Hepatocyte (in vitro differentiated cells): ENCODE measurements at places on chromosomes 6 and 20.
A peak's percentile ranks its signal among the peaks of the same experiment; 100 is the strongest.

DNA sequence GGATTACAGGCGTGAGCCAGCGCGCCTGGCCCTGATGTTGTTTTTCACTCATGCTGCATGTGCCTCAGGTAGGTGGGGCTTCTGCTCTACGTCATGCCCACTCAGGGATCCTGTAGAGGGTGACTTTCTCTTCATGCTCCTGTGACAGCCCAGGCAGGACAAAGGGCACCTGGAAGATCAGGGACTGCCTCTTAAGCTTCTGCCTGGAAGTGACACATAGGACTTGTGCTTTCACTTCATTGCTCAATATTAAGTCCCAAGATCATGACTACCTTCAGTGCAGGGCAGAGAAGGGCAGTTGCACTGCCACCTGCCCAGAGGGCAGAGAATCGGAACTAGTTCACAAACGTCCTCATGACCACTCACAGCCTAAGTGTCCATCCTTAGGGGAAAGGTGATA lies 249.5 kb upstream of the SULF2 start:
- no peak overlapping the region for H3K4me3 ChIP-seq
- H3K4me1 ChIP-seq, result no peaks in the 10 kb centered on the region
- peak overlapping the region; percentile 22 for H3K27ac ChIP-seq
- no peaks in the 10 kb centered on the region for H3K27me3 ChIP-seq

DNA sequence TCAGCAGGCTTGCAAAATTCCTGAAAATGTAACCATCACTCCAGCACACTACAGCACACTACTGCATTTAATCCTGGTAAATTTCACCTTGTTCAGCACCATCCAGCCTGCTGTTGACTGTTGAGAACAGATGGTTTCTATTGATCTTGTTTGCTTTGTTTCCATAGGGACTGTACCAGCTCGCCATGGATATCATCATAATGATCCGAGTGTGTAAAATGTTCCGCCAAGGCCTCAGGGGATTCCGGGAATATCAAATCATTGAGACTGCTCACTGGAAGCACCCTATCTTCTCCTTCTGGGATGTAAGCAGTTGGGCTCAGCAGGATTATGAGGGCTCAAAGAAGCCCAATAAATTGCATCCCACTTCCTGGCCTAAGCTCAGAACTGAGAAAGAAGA lies 4.1 kb downstream of the CNBD2 start:
- H3K36me3 ChIP-seq, result no peaks in the 10 kb centered on the region
- peak; percentile 51 for DNase-seq
- H3K4me3 ChIP-seq, result no peak overlapping the region
- no peaks in the 10 kb centered on the region for H3K27me3 ChIP-seq
- peak overlapping the region; percentile 81 for H3K27ac ChIP-seq
- H3K4me1 ChIP-seq, result no peaks in the 10 kb centered on the region

- H3K27me3 ChIP-seq, result no peaks in the 10 kb centered on the region
- H3K4me3 ChIP-seq, result no peak overlapping the region
- no peak for DNase-seq
- no peak overlapping the region for H3K27ac ChIP-seq
- H3K36me3 ChIP-seq, result no peaks in the 10 kb centered on the region
Measured at GRCh38 chr6:65075705-65076230, 631.3 kb downstream of the EYS start.

- H3K4me3 ChIP-seq, result no peak overlapping the region
- H3K27me3 ChIP-seq, result no peaks in the 10 kb centered on the region
- H3K36me3 ChIP-seq, result no peaks in the 10 kb centered on the region
- H3K27ac ChIP-seq, result no peak overlapping the region
- no peak for DNase-seq
- H3K4me1 ChIP-seq, result no peaks in the 10 kb centered on the region
Measured at GRCh38 chr6:164151161-164152120, 736.9 kb downstream of the QKI start.

DNA sequence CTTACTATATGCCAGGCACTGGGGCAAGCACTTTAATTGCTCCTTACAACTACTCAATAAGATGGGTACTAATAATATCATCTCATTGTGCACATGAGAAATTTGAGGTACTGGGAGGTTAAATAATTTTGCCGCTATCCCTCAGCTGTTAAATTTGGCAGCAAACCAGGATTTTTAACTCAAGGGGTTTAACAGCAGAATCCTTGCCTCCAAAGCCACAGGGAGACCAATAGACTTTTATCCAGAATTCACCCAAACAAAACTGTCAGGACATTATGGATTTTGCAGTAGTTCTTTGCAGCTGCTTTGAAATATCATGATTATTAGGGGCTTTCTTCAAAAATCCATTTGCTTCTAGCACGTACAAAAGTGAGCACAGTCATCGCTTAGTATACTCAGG lies 136.2 kb downstream of the RPS12 start:
- no peaks in the 10 kb centered on the region for H3K27me3 ChIP-seq
- no peaks in the 10 kb centered on the region for H3K4me1 ChIP-seq
- no peaks in the 10 kb centered on the region for H3K36me3 ChIP-seq
- no peak for DNase-seq
- no peak overlapping the region for H3K27ac ChIP-seq

GRCh38 chr6:164478426-164478825 lies 831.0 kb downstream of the C6orf118 start:
- no peak overlapping the region for H3K4me3 ChIP-seq
- DNase-seq, result no peak
- no peaks in the 10 kb centered on the region for H3K27me3 ChIP-seq
- no peaks in the 10 kb centered on the region for H3K36me3 ChIP-seq

DNA sequence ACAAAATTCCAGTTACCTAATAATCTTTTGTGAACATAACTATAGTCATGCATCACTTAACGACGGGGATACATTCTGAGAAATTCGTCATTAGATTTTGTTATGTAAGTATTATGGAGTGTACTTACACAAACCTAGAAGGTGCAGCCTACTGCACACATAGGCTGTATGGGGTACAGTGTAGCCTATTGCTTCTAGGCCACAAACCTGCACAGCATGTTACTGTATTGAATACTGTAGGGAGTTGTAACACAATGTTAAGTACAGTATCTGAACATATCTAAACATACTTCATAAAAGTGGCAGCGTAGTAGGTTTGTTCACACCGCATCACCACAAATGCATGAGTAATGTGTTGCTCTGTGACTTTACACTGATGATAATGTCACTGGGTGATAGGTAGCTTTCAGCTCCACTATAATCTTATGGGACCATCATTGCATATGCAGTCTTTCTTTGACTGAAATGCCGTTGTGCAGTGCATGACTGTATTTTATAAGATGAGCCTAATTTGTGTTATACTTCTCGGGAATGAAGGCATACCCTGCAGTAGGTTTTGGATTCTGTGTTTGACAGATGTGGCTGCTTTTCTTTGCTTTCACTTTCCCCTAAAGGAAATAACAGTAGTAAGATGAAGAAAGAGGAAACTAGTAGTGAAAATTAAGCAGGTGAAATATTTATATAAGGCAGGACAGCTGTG lies 365.6 kb downstream of the FARS2 start:
- H3K36me3 ChIP-seq, result no peaks in the 10 kb centered on the region
- H3K27me3 ChIP-seq, result no peaks in the 10 kb centered on the region
- no peak overlapping the region for H3K4me3 ChIP-seq
- H3K27ac ChIP-seq, result no peak overlapping the region
